ENCODE measurements at places on chromosomes 13 and 19.
A peak's percentile ranks its signal among the peaks of the same experiment; 100 is the strongest.

DNA sequence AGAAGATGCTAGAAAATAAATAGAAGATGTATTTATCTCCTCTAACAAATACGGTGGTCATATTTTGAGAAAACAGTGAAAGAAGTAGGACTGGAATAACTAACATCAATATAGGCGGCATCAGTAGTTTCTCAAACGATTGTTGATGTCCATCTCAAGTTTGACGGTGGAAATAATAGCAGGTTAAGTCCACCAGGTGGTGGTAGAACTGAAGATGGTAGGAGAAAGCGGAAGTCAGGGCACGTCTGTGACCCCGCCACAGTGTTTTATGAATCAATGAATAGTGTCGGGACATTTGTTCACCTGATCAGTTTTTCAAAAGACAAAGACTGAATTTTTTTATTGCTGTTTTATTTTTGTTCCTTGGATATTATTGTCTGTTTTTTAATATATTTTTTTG, 706.4 kb upstream of the SLC10A2 start:
- no peak for DNase-seq

GRCh38 chr13:39737047-39737446, 81.6 kb downstream of the COG6 start:
- no peak for DNase-seq

DNA sequence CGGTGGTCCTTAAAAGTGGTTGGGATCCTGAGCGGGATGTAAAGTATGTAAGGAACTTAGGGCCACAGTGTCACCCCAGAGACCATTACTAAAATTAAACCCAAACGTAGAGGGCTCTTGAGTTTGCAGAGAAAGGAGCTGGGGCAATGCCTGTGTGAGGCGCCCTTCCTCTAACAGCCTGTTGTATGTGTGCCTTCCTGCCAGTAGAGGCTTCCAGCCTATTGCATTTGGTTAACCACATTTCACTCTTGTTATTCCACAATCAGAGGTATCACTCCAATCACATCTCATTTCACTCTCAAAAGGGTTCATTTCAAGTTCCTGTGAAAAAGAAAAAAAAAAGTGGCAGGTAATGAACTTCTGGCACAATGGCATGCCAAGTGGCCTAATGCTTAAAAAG, 29.4 kb downstream of the DIAPH3 start:
- no peak for DNase-seq

GRCh38 chr13:113069861-113070805, 35.5 kb upstream of the F7 start:
- no peak for DNase-seq

DNA sequence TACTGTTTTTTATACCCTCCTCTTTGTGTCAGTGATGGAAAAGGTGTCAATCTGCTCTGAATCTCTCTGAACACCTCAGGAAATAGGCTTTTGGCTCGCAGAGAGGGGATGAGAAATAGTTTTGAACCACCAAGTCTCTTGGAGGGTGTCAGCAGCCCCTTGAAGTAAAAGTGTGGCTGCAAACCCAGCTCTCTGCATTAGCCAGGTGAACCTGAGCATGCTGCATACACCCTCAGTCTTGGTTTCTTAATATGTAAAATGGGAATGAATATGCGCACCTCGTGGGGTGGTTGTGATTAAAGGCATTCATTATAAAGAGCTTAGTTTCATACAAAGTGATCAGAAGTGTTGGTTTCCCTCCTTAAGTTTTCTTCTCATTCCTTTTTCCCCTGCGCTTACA, 1.4 kb upstream of the DHRS12 start:
- no peak for DNase-seq

DNA sequence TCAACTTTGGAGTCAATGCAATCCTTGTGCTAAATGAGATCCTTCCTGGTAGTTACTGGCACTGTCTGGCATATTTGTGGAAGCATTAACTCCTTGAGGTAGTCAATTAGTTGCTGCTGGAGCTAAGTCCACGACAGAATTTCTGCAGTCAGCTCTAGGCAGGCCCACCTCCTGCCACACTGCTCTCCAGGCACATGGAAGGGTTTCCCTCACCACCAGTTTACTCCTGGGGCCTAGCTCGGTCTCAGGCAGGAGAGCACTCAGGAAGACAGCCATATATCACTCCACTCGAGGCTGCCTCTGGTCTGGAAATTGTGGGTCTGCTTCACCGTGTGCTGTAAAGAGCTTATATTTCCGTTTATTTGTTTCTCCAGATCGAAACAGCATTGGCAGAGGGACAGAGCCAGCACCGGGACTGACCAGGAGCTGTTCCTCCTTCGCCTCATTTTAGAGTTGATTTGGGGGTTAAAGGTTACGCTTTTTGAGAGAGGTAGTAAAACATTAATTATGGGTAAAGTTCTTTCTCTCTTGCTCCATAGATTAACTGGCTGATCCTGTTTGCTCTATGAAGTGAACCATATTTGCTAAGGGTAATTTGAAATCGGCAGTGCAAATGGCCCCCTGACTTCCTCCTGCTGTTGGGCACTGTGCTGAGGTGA, 20.6 kb upstream of the GTF3A start:
- DNase-seq: no peak

- DNase-seq: no peak
Measured at GRCh38 chr13:23433171-23434153, at the start of gene SACS. Gene SACS (minus strand): TSS chr13:23433702. CDS start chr13:23411239, 22,463 bp downstream.

DNA sequence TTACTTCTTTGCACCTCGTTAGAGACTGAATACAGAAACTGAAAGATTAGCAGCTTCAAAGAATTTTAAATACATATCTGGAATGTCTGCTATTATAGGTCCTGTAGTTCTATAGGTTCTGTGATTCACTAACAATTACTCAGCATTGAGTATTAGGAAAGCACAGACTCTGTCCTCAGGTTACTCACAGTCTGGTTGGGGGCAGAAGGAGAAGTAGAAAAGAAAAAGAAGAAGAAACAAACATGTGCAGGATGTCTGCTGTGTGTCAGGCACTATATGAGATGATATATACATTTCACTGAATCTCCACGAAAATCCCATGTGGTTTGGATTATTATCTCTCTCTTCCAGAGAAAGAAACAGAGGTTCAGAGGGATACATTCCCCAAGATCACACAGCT, 40.1 kb downstream of the SERTM1 start:
- no peak for DNase-seq

- peak; percentile 86 for DNase-seq
Measured at GRCh38 chr13:91398413-91399188, at the start of gene GPC5. Gene GPC5 (plus strand): TSS chr13:91398621.

DNA sequence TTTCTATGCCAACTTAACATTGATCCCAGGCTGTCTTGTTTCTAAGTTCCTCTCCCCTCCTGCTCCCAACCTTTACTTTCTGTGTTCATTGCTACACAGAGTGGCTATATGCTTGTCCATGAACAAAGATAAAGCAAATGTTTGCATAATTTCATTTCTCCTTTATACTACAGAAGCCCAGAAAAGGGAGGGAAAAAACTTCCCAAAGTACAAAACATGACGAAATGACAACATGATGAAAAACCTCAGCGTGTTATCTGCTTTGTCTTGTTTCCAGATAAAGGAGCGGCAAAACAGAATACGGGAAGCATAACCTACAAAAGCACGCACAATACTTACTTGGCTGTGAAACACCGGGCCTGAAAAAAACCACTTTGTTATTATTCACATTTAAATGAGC, 336.8 kb downstream of the DNAJC15 start:
- no peak for DNase-seq

GRCh38 chr13:97344265-97345175, 89.4 kb upstream of the RAP2A start:
- no peak for DNase-seq

- no peak for DNase-seq
Measured at GRCh38 chr19:38290631-38291147, 13.4 kb upstream of the C19orf33 start.

DNA sequence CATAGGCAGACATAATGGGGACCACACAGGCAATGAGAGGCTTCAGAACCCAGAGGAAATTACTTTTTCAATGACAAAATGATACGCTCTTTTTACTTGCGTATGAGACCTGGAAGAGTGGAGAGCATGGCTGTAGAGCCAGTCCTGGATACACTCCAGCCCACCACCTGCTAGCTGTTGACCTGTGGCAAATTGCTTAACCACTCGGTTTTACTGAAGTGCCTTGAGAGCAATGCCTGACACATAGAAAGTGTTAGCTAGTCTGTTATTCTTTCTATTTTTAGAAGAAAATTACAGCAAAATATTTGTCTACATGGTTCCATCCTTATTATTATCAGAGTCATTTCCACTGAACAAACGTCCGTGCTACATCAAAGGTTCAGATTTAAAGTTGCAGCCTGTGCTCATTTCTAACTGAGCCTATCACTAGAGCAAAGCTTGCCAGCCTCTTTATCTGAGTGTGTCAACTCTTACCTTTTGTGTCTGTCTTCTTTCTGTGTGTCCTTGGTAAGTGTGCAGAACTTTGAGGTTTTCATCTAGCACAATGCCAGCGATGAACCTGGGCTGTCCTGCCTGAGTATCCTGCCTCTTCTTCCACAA, 9.6 kb upstream of the GPR183 start:
- DNase-seq: no peak

DNA sequence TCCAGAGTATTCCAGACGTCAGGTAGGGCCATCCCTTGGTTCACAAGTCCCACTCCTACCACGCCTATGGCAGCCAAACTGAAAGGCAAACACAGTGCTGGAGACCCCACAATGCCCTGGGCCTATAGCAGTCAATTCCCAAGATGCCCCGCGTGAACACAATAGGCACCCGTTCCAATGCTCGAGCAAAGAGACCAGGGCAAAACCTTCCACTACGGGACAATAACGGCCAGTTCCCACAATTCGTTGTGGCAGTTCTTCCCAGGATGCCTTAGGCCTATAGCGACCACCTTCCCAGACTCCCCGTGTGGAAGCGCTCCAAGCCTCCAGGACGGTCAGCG, 538 bp downstream of the ZNF428 start:
- peak; percentile 53 for DNase-seq

GRCh38 chr19:7304200-7304599, 10.0 kb upstream of the INSR start:
- no peak for DNase-seq

DNA sequence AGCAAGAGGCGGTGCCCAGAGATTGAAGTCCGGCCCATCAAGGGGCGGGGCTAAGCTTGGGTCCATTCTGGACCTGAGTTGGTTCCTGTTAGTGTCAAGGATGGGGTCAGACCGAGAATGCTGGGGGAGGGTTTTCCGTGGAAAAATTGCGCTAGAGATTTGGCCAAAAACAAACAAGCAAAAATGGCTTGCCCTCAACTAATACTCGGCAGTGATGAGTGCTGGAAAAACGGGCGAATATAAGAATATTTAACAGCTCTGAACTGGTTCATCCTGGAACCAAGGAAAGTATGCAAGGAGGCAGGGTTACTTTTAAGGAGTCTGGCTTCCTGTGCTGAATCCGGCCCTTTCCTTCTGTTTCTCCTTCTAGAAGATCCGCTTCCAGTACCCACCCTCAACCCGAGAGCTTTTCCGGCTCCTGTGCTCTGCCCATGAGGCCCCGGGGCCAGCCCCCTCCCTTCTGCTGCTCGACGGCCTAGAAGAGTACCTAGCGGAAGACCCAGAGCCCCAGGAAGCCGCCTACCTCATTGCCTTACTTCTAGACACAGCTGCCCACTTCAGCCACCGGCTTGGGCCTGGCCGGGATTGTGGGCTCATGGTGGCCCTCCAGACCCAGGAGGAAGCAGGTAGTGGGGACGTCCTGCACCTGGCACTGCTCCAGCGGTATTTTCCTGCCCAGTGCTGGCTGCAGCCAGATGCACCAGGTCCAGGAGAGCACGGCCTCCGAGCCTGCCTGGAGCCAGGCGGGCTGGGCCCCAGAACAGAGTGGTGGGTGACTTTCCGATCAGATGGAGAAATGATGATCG, 880 bp downstream of the SWSAP1 start:
- peak; percentile 69 for DNase-seq

GRCh38 chr13:41137241-41137640, 4.6 kb upstream of the KBTBD6 start:
- no peak for DNase-seq

DNA sequence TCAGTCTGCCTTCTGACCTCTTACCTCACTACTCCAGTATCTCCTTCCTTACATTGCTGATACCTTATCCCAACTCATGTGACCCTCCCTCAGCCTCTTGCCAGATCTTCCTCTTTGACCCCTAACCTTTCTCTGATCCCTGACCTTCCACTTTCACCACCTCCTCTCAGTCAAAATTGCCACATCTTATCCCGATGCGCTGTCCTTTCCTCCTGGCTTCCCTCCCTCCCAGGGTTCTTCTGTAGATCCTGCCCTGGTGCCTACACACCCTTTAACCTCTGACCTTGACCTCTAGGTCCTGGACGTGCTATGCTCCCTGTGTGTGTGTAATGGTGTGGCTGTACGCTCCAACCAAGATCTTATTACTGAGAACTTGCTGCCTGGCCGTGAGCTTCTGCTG, 23.7 kb downstream of the RYR1 start:
- no peak for DNase-seq

DNA sequence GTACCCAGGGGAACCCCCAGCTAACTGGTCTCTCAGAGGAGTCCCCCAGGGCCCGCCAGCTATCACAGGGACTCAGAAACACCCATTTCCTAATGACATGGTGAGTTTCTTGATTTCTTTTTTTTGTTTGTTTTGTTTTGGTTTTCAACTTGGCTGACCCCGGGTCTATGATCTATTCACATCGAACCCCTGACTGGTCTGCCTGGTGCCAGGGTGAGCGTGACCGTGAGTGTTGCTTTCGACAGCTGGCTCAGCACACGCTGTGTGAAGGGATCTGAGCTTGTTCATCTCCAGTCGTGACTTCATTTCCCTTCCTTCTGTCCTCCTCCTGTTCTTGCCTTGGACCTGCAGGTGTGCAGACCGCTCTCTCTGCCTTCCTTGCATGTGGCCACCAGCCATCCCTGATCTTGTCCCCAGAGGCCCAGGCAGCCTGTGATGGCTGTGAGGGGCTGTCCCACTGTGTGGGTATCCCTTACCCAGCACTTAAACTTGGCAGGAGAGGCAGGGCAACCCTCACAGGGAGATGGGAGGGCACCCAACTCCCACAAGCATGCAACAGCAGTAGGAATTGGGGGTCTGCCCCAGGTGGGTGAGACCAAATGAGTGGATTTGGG, 26.2 kb downstream of the TMEM161A start:
- no peak for DNase-seq

DNA sequence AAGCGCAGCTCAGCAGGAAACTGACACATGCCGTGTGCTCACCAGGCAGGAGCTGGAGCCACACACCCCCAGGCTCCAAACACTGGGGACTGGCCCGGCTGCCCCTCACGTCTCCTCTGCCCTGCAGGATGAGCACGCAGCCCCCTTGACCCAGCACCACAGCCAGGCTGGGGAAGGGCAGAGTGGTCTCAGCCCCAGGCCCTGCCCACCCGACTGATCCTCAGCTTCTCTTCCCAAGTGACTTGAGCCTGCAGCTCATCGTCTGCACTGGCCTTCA, 20.3 kb downstream of the GRTP1 start:
- no peak for DNase-seq

Measured in activated naive CD4-positive, alpha-beta T cell treated with anti-CD3 and anti-CD28 coated beads, Interleukin-2, amount 50 U/mL, for 72 hours (primary cell).